HCT116 (cell line): ENCODE measurements at places on chromosomes 1 and 21. TPM values are rescaled to one million over a fixed set of nuclear protein-coding genes. Genes with fewer than 3 reads are reported as not detected.

- H3K27ac ChIP-seq: no peak overlapping the region
- H3K27me3 ChIP-seq: peaks cover 19% of the 10 kb centered on the region; the same call in 1 of the 2 replicates
- H3K36me3 ChIP-seq: no peaks in the 10 kb centered on the region
- no peak for DNase-seq
- H3K4me3 ChIP-seq: no peak overlapping the region
- H3K4me1 ChIP-seq: no peaks in the 10 kb centered on the region
Observed at GRCh38 chr1:176602388-176603004, 139.5 kb downstream of the PAPPA2 start.

DNA sequence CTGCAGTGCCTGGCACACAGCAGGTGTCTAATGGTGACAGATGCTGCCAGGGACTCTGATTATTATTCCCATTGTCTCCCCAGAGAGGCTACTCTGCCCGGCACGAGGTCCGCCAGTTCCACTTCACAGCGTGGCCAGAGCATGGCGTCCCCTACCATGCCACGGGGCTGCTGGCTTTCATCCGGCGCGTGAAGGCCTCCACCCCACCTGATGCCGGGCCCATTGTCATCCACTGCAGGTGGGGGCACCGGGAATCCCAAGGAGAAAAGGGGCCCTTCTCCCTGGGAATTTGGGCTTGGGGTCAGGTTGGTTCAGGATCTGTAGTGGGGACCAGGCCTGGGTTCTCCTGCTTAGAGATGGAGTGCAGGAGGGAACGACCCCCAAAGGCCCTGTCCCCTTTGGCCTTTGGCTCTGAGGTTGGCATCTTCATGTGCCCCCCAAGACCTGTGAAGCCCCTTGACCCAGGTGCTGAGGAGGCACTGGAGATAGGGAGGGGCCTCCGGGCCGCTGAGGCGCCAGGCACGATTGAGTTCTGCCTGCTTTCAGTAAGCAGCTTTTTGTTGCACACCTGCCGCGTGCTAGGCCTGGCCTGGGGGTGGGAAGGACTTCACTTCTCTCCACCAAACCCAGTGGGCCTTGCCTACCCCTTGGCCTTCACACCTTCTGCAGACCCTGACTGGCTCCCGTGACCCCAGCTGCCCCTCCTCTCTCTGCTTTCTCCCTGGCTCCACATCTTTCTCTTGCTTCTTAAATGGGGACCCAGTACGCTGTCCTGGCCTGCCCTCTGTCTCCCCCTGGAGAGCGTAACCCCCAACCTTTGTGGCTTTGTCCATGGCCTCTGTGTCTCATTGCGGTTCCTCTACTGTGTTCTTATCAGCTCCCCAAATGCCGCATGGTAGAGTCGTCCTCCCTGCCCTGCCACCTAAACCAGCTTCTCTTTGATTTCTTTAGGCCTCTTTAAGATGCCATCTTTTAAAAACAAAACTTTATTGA is 76.4 kb downstream of the PTPRU start:
- no peak overlapping the region for H3K27ac ChIP-seq
- no peaks in the 10 kb centered on the region for H3K27me3 ChIP-seq
- H3K4me1 ChIP-seq: no peaks in the 10 kb centered on the region
- no peak overlapping the region for H3K4me3 ChIP-seq

DNA sequence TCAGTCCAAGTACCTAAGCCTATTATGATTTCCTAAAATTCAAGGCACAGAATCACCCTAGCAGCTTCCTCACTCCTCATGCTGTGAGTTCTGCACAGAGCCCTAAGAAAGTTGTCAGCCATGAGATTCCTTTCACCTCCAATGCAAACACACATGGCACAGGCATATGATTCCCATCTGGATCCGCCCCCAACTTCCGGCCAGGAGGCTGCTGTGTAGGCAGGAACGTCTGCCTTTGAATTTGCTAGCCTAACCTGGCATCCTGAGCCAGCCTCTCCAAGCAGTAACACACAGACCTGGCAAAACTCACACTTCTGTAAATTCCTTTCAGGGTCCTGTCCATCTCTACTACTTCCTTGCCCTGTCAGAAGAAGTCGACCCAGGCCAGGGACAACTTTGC is 521.1 kb upstream of the BEND5 start:
- no peaks in the 10 kb centered on the region for H3K27me3 ChIP-seq
- H3K4me3 ChIP-seq: no peak overlapping the region

GRCh38 chr1:6257541-6258069 is 3.3 kb downstream of the GPR153 start:
- H3K27me3 ChIP-seq: no peaks in the 10 kb centered on the region
- peaks cover 11% of the 10 kb centered on the region; the same call in 1 of the 2 replicates for H3K4me1 ChIP-seq
- DNase-seq: no peak
- no peak overlapping the region for H3K27ac ChIP-seq
- no peak overlapping the region for H3K4me3 ChIP-seq

DNA sequence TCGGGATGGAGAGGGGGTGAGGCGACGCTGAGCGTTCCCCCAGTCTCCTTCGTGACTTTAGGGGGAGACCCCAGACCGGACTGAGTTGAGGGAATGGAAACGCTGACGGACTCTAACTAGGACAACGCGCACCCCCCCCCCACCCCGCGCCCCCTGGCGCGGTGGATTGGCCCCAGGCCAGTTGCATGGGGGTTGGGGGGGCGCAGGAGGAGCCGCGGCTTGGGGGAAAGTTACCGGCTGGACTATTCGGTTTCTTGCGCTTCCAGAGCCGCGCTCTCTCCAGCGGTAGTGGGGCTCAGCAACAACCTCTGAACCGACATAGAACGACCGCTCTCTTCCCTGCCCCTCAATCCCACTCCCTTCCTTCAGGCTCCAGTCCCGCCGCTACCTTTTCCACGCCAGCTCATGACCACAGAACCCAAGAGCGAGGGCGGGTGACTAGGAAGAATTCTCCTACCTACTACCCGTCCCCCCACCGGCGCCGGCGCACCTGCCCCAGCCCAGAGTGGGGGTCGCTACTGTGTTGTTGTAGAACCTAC is 694 bp downstream of the ZBTB7B start:
- no peak for DNase-seq
- H3K27me3 ChIP-seq: no peaks in the 10 kb centered on the region
- peak overlapping the region; percentile 97 for H3K27ac ChIP-seq
- H3K4me1 ChIP-seq: peaks cover 73% of the 10 kb centered on the region
- no peaks in the 10 kb centered on the region for H3K36me3 ChIP-seq
- peak overlapping the region; percentile 98 for H3K4me3 ChIP-seq

- H3K4me1 ChIP-seq: no peaks in the 10 kb centered on the region
- no peak overlapping the region for H3K27ac ChIP-seq
- no peak for DNase-seq
- H3K27me3 ChIP-seq: no peaks in the 10 kb centered on the region
- H3K4me3 ChIP-seq: no peak overlapping the region
- no peaks in the 10 kb centered on the region for H3K36me3 ChIP-seq
Observed at GRCh38 chr1:232457595-232457994, 172.3 kb downstream of the SIPA1L2 start.

DNA sequence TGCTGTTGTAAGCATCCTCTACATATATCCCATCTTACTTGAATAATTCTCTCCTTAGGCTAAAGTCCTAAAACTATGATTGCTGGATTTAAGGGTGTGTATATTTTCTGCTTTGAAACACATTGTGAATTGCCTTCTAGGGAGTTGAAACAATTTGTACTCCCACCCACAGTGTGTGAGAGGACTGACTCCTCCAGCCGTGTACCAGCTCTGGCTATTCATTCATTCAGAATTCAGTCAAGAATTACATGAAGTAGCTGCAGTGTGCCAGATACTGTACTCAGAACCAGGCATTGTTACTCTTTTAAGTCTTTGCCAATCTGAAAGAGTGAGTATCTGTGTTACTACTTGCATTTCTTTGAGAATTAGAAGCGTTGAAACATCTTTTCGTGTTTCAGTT is 135.0 kb downstream of the DHRS3 start:
- DNase-seq: no peak
- no peaks in the 10 kb centered on the region for H3K27me3 ChIP-seq
- no peak overlapping the region for H3K4me3 ChIP-seq
- no peaks in the 10 kb centered on the region for H3K36me3 ChIP-seq
- H3K4me1 ChIP-seq: peaks cover 94% of the 10 kb centered on the region
- H3K27ac ChIP-seq: no peak overlapping the region

Gene OR4F29
- total RNA-seq: not detected

DNA sequence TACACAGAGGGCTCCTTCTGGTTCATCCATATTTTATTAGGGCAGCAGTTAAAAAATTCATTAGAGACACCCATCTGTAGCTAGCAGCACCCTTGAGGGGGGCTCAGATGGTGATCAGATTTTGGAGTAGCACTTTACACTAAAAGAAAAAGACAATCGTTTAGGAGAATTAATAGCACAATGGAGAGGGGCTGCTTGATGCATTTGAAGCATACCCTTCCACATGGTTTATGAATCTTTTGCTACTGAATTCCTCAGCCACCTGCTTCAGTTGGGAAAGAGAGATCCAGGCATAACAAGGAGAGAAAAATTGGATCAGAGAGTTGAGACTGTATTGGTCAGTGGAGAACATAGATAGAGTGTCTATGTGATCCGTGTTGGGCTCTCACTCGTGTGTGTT is 54.4 kb downstream of the DISC1 start:
- no peak for DNase-seq
- no peaks in the 10 kb centered on the region for H3K4me1 ChIP-seq
- H3K4me3 ChIP-seq: no peak overlapping the region
- H3K27ac ChIP-seq: no peak overlapping the region
- H3K27me3 ChIP-seq: no peaks in the 10 kb centered on the region
- H3K36me3 ChIP-seq: no peaks in the 10 kb centered on the region

Gene DRAXIN
- 0.47 TPM for total RNA-seq
